Ascending aorta (tissue), 2 donors: ENCODE measurements at places on chromosomes 2 and 18.

DNA sequence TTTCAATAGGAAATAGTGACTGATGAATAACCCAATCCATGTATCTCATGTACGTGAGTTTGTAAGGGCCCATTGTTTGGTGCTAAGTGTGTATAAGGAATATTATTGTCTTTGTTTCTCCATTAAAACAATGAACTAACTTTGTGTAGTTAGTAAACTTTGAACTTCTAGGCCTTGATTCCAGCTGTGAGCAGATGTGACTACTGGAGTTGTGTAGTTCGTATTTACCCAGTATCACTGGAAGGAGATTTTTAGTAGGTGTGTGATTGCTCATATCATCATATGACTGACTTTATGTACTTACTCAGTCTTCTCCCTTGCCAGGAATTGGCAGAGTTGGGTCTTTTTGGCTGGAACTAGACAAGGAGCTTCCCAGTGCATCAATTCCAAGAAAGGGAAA is 227.4 kb downstream of the AGPS start:
- no peak for DNase-seq

DNA sequence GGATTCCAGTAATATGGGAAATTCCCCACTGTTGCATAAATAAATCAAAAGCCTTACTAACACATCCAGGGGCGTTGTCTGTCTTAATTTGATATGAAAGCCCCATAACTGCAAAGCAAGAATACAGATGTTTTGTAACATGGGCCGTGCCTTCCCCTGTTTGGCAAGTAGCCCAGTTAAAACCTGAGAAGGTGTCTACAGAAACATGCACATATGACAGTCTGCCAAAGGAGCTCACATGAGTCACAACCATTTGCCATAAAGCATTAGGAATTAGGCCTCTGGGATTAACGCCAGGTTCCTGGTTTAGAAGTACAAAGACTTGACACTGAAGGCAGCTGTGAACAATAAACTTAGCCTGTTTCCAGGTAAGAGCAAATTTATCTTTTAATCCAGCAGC is 43.1 kb upstream of the LONRF2 start:
- no peak for DNase-seq

GRCh38 chr2:142778289-142778688 is 99.2 kb upstream of the KYNU start:
- DNase-seq: no peak

DNA sequence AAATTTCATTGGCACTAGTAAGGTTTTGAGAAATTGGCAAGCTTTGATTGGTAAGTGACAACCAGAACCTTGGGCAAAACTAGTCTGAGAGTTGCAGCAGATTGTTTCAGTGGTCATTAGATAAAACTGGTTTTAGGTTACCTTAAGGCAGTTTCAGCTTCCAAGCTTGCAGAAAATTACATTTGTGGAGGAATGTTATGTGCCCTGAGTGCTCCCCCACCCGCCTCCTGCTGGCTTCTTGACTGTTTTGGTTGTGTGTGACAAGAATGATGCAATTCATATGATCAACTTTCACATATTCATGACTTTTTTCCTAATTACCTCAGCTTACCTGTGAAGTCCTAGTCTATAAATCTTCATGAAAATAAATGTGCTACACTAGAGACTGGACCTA is 599.5 kb upstream of the ZNF804A start:
- DNase-seq: no peak

- DNase-seq: no peak
Measured at GRCh38 chr2:219174146-219174545, 2.6 kb downstream of the CNPPD1 start.

GRCh38 chr2:117931978-117932377 is 81.9 kb downstream of the CCDC93 start:
- DNase-seq: no peak

DNA sequence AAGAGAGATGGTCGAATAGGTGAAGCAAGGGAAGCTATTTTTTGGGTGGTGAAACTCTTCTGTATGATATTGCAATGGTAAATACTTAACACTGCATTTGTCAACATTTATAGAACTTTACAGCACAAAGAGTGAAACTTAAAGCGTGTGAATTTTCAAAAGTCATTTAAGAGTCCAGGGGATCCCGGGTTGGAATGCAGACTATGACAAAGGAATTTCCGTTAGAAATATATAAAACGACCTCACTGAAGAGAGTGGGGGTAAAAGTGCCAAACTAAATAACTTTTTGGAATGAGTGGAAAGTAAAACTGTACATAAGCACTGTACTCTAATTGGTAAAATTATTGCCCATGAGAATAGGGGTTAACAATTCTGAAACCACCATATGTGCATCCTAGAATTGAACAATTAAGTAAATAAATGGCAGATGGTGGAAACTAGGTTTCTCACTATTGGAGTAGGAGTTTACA is 191.0 kb upstream of the FN1 start:
- DNase-seq: no peak

- DNase-seq: no peak
Measured at GRCh38 chr2:56102098-56102497, 81.7 kb upstream of the CCDC85A start.

DNA sequence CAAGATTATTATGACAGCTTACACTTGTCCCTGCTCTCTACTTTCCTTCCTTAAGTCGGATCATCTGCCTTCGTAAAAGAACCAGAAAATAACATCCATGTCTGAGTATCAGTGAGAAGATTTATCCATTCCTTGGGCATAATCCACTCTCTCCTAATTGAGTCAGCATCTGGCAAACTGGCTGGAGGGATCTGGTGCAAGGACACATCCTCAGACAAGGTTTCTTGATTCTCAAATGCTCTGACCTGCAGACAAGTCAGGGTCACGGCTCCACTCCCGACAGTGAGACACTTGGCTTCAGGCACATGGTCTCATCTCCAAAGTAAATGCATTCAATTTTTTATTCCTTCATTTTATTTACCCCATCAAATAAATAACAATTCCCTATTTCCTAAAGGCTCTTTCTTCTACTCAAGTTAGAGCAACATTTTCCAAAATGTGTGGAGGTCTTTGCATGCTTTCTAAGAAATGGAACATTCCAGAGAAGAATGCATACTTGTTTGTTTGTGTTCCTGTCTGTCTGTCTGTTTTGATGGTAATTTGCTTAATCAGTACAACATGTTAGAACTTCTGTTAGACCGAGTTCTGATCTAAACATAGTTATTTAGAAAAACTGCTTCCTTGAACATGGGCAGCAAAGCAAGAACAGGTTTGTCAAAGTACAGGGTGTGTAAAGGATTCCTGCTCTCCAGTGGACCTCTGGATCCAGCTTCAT is 246.9 kb downstream of the IRS1 start:
- DNase-seq: no peak

DNA sequence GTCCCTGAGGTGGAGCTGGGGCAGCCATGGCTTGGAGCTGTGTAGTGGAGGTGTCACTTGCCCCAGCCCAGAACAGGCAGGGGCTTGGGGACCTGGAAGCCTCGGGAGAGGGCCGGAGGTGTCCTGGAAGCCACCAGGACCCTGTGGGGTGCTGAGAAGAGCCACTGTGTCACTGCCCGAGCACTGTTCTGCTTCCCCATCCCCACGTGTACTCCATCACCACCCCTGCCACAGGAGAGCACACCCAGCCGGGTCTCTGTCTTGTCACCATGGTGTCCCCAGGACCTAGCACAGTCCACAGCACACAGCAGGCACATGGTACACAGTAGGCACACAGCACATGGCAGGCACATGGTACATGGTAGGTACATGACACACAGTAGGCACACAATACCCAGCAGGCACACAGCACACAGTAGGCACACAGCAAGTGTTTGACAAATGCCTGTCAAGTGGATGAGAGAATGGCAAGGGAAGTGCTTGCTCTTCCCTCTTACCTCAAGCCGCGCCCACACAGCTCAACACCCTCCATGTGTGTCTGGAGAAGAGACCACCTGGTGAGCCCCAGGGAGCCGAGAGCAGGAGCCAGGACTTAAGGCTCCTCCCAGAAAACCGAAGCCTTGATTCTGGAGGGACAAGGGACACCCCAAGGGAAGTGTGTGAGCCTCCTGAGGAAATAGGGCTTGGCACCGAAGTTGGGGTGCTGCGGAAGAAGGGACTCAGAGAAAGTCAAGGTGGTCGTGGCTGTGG is 13.3 kb downstream of the MBP start:
- no peak for DNase-seq

DNA sequence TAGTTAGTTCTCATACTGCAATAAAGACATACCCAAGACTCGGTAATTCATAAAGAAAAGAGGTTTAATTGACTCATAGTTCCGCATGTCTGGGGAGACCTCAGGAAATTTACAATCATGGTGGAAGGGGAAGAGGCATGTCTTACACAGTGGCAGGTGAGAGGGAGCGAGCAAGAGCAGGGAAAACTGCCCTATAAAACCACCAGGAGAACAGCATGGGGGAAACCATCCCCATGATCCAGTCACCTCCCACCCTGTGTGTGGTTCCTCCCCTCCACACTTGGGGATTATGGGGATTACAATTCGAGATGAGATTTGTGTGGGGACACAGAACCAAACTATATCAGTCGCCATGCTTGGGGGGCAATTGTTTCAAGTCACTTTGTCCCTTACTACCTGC is 1.1 kb upstream of the SSB start:
- no peak for DNase-seq
